ENCODE measurements at places on chromosomes 2 and 18. TPM values are rescaled to one million over a fixed set of nuclear protein-coding genes. Genes with fewer than 3 reads are reported as not detected.

Gene TMEM127
- 13.4 TPM for total RNA-seq

Gene DLGAP1
- total RNA-seq = 7.5 TPM

Gene MERTK
- 17.6 TPM for total RNA-seq

Gene RGPD3
- 1.6 TPM for total RNA-seq

Gene LOXL3
- 14.6 TPM for total RNA-seq

DNA sequence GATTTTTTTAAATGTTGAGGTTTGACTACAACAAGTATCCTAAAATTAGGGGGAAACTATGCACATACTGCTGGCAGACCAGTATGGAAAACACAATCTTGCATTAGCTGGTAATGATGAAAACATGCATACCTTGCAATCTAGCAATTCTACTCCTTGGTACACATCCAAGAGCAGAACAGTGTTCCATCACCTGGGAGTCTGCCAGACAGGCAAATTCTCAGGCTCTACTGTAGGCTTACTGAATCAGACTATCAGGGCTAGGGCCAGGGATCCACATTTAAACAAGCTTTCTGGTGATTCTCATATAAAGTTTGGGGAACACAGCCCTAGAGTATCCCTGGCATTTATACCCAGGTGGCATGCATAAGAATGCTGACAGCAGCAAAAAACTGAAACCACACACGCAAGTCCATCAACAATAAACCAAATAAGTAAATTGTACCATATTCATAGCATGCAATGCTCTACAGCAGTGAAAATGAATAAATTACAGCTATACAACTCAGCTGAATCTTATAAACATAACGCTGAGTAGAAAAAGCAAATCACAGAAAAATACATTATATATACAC is 13.6 kb downstream of the CDH2 start:
- no peak for DNase-seq

- no peak for DNase-seq
Observed at GRCh38 chr2:79980816-79981215, 323.7 kb downstream of the LRRTM1 start.

Measured in urinary bladder (tissue), 4 donors.